Mucosa of gallbladder (tissue), 1 donor: ENCODE measurements at places on chromosomes 16 and 17. TPM values are rescaled to one million over a fixed set of nuclear protein-coding genes. Genes with fewer than 3 reads are reported as not detected.

- DNase-seq, result no peak
Observed at GRCh38 chr16:53900667-53901066, 196.7 kb downstream of the FTO start.

- no peak for DNase-seq
Observed at GRCh38 chr17:39972271-39972670, 8.3 kb upstream of the PSMD3 start.

ASB16 gene
- total RNA-seq, result 0.58 TPM

DNA sequence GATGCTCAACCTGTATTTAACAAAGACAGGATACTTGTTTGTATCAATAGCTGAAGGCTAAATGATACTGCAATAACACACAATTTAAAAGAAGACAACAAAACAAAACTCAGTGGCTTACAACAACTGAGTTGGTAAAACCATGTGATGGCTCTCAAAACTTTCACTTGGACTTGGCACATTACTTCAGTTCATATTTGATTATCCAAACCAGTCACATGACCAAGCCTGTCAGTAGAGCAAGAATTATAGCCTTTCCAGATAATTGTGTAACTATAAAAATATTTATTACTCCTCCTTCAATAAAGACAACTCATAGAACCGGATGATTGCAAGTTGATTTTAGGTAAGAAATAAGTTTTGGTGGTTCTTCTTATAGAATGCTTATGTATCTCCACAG, 56.8 kb downstream of the NQO1 start:
- no peak for DNase-seq

DNA sequence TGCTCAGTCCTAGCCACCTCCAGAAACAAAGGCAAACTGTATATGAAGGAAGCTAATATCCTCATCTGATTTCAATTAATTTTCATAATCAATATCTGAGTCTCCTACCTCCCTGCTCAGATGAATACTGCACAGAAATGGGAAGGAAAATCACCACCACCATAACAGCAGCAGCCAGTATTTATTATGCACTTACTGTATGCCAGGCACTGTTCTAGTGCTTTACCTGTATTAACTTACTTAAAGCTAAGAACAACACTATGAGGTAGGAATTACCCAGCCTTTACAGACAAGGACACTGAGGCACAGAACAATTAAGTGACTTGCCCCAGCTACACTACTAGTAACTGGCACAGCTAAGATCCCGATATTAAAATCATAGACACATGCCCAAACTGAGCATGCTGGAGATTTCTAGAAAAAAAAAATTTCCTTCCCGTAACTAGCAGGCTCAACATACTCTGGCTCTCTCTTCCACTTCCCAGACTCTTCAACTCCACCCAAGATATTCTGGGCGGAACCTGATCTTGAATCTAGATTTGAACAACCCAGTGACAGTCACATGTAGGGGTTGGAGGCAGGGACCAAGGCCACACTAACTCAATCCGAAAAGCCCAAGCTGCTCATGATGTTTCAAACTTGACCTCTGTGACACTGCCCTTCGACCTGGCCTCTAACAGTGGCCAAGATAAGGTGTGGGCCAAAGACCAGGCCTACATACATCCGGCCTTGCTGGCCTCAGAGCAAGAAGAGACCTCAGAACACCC, 3.9 kb downstream of the TRIM25 start:
- DNase-seq, result no peak

ARL5C gene
- not detected for total RNA-seq

STH gene
- total RNA-seq, result not detected
